Neuronal stem cell (in vitro differentiated cells): ENCODE measurements at places on chromosomes 1 and 21.

GRCh38 chr1:215290018-215290417 lies 207.5 kb downstream of the KCNK2 start:
- DNase-seq, result no peak

DNA sequence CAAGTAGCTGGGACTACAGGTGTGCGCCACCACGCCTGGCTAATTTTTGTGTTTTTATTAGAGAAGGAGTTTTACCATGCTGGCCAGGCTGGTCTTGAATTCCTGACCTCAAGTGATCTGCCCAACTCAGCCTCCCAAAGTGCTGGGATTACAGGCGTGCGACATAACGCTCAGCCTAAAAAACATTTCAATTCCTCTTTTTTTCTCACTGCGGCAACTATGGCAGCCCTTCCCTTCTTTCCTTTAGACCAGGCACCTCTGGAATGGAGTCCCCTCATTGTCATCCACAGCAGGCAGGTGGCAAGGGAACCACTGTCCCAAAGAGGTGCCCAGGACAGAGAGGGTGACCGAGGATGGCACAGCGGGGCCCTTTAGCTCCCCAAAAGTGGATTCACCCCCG lies 14.1 kb downstream of the CEP104 start:
- DNase-seq, result no peak

DNA sequence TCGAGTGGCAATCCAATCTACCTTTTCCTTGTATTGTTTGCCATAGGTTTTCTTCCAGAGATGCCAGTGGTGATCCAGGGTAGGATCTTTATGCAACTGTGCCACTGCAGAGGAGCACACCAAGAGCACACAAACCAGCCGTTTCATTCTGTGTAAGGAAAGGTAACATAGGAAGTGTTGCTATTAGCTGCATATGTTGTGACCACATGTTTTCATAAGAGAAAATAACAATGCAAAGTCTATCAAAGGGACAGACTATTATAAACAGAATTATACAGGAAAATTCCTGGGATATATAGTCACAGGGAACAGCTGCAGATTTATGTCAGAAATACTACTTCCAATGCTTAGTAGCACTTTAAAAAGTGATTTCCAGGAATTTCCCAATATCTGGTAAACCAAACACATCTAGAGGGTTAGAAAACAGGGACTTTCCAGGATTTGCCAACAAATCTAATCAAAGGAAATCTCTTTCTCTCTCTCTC lies 919 bp downstream of the CTSS start:
- DNase-seq, result no peak

DNA sequence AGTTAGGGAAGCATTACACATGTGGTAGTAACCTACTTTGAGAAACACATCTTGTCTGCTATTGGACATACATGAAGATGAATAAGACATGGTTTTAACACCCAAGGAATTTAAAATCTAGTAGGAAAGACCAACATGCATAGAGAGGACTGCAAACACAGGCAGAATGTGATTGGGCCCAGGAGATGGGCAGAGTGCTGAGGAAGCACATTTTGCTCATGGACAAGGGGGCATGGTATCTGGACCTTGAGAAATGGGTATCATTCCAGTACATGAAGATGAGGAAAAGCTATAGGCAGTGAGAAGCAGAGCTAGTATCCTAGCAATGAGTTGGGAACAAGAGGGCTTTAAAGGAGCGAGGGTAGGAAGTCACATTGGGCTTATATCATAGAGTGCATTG lies 142.7 kb downstream of the SPATA46 start:
- DNase-seq, result no peak

GRCh38 chr1:56627636-56628039 lies 17.5 kb upstream of the PRKAA2 start:
- no peak for DNase-seq

DNA sequence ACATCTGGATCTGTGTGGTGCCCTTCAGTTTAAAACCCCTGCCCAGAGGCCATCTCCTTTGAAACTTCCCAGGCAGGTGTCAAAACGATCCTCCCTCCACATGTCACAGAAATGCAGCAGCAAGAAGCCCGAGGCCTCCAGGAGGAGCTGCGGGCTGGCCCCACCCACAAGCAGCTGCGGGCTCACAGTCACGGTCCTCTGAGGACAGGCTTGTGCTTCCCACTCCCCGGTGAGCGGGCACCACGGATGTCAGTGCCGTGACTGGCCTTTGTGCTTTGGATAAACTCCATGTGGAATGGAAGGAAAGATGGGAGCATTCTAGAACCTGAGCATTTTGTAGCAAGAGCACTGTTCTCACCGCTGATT lies 65.8 kb downstream of the SIK1 start:
- DNase-seq, result no peak

- DNase-seq, result no peak
Observed at GRCh38 chr1:8873506-8874229, 4.8 kb downstream of the ENO1 start.

- no peak for DNase-seq
Observed at GRCh38 chr1:227841096-227841495, 25.6 kb downstream of the PRSS38 start.

GRCh38 chr1:33634806-33635205 lies 162.4 kb downstream of the ZSCAN20 start:
- DNase-seq, result peak; percentile 24

DNA sequence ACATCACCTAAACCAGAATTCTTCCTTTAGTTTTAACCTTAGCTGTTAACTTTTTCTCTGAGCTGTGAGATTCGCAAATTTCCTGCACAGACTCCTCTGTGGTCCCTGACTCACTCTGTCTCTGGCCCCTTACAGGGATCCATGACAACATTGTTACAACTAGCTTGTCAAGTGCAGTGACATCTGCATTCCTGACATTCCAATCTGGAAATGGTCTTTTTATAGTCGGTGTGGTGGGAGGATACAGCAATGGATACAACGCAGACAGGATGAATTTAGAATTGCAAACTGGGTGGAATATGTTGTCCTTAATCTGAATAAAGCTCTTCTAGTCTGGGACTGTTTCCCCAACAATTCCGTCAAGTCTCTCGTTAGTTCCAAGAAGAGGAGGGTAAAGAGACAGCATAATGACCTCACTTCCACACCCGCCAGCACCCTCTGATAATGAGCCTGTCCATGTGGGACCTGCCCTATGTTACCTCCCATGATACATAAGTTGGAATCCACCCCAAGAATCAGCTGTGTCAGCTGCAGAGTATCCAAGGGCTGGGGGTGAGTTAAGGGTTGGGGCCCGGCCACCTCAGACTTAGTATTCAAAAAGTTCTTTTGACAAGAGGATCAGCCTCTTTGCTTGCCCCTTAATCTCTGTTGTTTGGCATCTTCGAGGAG lies 49.4 kb downstream of the ILDR2 start:
- DNase-seq, result peak; percentile 40

- no peak for DNase-seq
Observed at GRCh38 chr1:199862047-199862446, 165.5 kb upstream of the NR5A2 start.

- no peak for DNase-seq
Observed at GRCh38 chr1:181499825-181500224, 16.5 kb downstream of the CACNA1E start.

GRCh38 chr1:172005856-172006255 lies 164.6 kb downstream of the DNM3 start:
- no peak for DNase-seq
